ENCODE measurements at places on chromosomes 5 and 9.

DNA sequence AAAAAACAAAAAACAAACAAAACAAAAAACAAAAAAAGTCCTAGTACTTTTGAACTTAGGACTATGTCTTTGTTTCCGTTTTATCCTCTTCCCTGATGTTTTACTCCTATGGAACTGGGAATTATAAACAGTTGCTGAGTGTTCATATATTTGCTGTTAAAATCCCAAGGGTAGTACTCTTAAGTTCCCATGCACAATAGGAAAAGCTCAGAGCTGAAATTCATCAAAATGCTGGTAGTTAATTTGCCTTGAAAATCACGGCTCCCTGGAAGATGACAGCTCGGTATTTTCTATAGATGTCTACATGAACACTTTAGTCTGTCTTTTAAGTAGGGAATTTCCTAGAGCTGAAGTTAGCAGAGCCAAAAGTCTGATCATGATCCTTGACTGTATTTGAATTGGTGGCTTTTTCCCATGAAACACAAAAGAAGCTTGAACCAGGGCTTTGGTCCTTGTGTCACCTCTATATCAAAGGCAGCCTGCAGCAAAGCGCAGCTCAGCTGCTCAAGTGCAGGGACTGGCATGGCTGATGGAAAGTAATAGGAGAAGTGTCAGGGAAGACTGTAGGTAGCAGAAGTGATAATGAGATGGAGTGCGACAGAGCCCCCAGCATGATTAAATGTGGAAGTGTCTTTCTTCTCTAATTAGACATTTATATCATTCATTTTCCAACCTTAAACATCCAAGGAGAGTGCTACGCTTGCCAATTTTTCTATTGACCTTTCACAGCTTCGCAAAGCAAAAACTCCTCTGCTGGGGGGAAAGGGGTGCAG lies 310.9 kb downstream of the TRIM36 start:
- DNase-seq, result no peak

DNA sequence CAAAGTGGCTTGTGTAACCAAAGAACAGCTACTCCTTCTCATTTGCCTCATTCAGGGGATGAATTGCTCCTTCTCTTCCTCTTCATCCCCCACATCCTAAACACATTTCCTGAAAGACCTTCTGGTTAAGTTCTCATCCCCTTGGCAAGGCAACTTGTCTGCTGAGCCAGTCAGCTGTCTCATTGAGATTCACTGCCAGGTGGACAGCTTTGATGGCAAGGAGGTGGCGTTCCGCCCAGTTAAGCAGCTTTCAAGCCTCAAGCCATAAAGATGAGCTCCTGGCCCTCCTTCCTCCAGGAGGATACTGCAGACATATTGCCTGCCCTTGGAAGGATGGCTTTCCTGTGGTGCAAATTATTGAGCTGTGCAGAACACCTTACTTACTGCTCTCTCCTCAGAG lies 448.6 kb upstream of the MPDZ start:
- no peak for DNase-seq

- no peak for DNase-seq
These were observed 48.2 kb downstream of the CDK5RAP2 start for GRCh38 chr9:120531683-120532300.

DNA sequence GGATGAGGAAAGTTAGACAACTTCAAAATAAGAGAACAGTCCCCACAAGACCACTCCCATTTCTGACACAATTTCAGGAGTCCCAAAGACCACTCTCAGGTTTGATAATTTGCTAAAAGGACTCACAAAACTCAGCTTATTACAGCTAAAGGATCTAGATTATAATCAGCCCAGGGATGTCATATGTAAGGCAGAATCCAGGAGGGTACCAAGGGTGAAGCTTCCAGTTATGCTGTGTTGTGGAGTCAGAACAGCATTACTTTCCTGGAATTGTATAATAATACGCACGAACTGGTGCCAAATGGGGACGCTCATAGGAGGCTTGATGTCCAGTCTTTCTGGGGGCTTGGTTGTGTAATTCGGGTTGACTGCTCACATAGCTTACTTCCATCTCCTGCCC lies 55.4 kb downstream of the SLC27A6 start:
- no peak for DNase-seq

- DNase-seq, result no peak
These were observed 42.2 kb downstream of the PTPN3 start for GRCh38 chr9:109455861-109456260.

All from HS-27A (cell line).